AML-193 (cell line): ENCODE measurements at places on chromosomes 7 and 10.

- DNase-seq: no peak
Measured at GRCh38 chr7:157097569-157097968, 41.2 kb upstream of the UBE3C start.

DNA sequence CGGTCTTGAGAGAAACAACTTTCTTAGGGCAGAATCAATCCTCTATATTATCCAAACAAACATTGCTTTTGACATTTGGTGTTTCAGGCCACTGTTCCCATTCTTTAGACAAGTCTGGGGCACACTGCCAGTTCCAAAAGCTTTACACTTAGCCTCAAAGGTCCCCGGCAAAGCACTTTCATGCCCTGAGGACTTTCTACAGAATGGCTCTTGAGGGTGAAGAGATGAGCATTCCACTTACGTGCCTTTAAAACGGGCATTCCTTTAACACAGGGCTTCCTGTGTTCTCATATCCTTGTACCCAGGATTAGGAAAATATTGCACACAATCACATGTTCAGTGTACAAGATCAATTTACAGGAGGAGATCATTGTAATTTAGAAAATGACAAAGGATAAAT is 13.1 kb upstream of the TMEM213 start:
- no peak for DNase-seq

DNA sequence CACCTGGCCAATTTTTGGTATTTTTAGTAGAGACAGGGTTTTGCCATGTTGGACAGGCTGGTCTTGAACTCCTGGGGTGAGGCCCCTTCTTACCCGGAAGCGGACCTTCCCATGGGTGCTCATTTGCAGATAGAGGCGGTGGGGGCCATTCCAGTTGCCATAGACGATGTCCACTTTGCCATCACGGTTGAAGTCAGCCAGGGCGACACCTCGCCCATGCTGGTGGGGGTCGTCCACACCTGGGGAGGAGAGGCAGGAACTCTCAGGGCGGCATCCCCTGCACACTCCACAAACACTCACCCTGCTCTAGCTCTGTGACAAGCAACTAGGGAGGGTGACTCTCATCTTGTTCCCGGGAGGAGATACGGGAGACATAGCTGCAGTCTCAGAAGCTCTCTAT is 54.9 kb downstream of the GOLGA7B start:
- DNase-seq: no peak

- no peak for DNase-seq
Measured at GRCh38 chr7:47314728-47315607, 266.9 kb downstream of the TNS3 start.

DNA sequence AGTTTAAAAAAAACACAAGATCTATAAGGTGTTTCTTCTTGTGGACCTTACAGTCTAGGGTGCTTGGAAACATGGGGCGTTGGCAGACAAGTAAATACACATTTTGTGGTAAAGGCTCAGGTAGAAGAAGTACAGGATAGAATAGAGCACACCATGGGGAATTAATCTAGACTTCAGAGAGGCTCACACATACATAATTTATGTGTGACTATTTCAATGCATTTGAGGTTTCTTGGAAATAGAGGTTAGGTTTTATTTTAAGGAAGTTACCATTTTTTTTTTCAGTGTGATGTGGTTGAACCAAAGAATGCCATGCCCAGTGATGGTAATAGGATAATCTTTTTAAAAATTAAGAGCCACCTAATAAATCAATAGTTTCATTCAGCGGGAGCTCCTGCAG is 12.8 kb downstream of the CFTR start:
- no peak for DNase-seq
